ENCODE measurements at places on chromosomes 6 and 20.
A peak's percentile ranks its signal among the peaks of the same experiment; 100 is the strongest.

GRCh38 chr6:45990162-45990561 lies 25.5 kb downstream of the CLIC5 start:
- no peak for DNase-seq

DNA sequence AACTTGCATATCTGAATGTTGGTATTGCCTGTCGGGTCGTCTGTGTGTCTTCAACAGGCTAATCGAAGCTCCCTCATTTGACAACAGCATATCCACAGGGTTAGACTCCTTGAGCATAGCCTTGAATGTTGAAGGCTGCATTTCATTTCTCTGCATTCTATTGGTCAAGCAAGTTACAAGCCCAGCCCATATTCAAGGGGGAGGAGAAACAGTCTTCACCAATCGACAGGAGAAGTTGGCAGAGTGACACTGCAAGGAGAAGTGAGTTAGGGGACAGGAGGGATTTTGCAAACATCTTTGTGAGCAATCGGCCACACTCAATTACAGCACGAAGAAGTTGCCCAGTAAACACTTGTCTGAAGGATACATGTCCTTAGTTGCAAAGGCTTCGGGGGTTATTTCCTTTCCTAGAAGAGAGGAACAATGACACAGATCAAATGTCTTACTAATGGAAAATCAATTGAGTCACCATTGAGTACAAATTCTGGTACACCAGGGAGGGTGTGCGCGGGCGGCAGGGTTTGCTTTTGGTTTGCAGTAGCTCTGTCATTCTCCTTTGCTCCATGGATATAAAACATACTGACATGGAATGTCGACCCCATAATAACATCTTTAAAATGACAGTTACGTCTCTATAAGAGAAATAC lies 60.6 kb upstream of the NT5E start:
- DNase-seq, result no peak

GRCh38 chr6:166786704-166787293 lies 159.7 kb upstream of the RPS6KA2 start:
- DNase-seq, result peak; percentile 67

DNA sequence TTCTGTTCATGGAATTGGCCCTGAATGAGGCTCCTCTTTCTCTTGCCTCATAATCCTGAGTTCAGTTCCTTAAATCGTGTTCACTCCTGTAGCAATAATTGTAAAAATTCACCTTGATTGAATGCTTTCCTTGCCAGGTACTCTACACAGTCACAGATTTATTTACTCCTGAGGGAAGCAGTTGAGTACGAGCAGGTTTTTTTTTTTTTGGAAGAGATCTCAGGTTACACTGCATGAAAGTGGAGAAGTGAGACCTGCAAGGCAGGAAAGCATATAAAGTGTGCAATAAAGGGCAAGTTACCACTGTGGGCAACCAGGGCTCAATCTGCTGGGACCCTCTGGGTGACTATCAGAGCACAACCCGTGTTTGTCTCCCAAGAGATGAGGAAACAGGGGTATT lies 93.0 kb upstream of the DOK5 start:
- no peak for DNase-seq

DNA sequence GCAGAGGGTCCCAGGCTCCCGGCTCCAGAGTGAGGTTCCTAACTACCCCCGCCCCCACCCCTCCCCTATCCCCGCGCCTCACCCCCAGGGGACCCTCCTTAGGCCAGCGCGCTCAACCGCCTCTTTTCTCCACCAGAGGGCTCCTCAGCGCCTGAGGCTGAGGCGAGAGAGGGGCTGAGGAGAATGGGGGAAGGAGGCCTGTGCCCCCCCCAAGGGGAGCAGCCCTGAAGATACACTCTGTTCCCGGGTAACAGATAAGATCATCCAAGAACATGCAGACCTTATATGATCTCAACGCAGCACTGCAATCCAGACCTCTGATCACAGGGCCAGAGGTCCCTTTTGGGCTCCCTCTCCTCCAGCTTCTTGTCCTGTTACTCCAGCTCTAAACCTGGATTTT lies 43.3 kb upstream of the MRPS10 start:
- DNase-seq, result no peak

DNA sequence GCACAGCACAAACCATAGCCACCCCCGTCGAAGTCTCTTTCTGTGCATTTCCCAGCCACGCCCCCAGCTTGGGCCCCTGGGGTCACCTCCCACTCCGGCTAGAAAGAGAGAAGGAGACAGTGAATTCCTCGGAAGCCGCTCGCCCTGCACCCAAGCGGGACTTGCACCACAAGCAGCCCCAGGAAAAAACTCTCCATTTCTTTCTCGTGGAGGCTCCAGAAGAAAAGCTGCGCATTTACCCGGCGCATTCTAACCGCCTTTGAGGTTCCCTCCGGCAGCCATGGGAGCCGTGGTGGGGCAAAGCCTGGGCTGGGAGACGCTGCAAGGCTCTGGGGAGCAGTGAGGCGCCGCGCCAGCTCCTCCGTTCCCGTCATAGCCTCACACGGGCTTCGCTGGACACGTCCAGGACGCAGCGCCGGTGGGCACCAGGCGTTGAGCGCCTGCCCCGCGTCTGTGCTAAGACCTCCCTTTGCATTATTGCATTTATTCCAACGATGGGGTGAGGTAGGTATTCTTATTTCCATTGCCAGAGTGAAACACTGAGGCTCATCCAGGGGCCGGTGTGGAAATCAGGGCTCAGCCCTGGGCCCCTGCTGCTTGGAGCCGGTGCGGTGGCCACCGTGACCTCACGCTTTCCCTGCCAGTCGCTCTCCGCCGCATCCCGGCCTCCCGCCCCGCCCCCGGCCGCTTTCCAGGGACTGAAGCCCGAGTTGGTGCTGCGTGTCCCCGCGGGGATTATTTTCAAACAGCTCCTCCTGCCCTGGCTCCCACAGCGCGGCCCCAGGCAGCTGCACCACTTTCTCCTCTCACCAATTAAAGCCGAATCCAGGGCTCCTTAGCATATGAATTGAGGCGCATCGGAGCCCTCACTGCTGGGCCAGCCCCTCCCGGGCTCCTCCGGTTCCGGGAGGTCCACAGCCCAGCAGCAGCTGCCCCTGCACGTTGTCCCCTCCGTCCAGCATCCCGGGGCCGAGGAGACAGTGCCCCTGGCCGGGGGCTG lies 148.3 kb upstream of the AFDN start:
- DNase-seq, result no peak

- no peak for DNase-seq
These were observed 111.9 kb downstream of the TBX18 start for GRCh38 chr6:84652356-84653026.

DNA sequence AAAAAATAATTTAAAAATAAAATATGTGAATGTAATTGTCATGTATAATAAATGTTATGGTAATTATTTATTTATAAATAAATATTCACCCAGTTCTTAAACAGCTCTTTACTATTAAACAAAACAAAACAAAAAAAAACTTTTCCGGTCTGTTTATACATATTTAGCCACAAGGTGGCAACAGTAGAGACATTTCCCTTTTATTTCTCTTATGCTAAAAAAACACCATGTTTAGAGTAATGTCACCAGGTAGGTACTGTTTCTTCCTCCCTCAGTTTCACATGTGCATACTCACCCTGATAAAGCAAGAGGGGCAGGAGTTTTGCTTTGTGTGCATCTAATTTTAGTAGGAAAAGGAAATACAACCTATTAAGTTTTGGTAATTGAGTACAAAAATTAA lies 610.4 kb upstream of the IMPG1 start:
- DNase-seq, result peak; percentile 43

- DNase-seq, result no peak
These were observed 713.0 kb upstream of the MARCKS start for GRCh38 chr6:113144117-113144516.

DNA sequence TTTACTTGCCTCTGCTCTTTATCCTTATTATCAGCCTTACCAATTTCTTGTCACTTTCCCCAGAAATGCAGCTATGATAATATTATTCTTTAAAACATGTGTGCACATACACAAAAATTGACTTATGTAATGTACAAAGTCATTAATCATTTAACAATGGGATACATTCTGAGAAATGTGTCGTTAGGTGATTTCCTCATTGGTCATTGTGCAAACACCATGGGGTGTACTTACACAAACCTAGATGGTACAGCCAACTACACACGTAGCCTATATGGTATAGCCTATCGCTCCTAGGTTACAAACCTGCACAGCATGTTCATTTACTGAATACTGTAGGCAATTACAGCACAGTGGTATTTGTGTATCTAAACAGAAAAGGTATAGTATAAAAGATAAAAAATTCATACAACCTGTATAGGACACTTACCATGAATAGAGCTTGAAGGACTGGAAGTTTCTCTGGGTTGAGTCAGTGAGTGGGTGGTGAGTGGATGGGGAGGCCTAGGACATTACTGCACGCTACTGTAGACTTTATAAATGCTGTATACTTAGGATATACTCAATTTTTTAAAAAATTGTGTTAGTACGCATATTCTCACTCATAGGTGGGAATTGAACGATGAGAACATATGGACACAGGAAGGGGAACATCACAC lies 56.9 kb downstream of the HIVEP1 start:
- DNase-seq, result no peak

DNA sequence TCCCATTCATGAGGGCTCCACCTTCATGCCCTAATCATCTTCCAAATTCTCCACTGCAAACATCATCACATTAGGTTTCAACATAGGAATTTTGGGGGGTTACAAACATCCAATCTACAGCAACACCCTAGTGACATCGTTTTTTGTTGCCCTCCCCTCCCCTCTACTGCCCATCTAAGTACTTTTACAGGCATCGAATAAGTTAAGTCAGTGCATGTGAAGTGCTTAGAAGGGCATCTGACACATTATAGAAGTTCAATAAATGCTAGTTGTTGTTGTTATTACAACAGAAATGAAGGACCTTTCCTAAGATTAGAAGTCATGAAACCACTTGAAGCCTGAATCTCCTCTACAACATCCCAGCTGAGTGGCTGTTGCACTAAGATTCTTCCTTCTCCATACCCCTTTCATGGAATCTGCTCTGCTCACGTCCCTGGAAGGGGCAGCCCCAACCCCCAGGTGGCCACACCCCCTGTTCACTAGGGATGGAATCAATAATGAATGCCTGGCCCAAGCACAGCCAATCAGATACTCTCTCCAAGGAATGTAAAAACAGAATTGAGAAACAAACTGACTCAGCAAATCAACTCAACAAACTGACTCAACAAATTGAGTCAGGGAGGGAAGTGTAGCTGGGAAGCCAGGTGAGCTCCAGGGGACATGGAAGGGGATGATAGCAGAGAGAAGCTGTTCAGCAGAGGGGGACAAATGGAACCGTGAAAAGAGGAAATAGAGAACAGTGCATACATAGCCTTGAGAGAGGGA lies 3.9 kb upstream of the LRP11 start:
- DNase-seq, result no peak

GRCh38 chr6:15464211-15464725 lies 198.6 kb downstream of the DTNBP1 start:
- DNase-seq, result peak; percentile 7

GRCh38 chr20:2162125-2162822 lies 60.6 kb downstream of the STK35 start:
- no peak for DNase-seq

DNA sequence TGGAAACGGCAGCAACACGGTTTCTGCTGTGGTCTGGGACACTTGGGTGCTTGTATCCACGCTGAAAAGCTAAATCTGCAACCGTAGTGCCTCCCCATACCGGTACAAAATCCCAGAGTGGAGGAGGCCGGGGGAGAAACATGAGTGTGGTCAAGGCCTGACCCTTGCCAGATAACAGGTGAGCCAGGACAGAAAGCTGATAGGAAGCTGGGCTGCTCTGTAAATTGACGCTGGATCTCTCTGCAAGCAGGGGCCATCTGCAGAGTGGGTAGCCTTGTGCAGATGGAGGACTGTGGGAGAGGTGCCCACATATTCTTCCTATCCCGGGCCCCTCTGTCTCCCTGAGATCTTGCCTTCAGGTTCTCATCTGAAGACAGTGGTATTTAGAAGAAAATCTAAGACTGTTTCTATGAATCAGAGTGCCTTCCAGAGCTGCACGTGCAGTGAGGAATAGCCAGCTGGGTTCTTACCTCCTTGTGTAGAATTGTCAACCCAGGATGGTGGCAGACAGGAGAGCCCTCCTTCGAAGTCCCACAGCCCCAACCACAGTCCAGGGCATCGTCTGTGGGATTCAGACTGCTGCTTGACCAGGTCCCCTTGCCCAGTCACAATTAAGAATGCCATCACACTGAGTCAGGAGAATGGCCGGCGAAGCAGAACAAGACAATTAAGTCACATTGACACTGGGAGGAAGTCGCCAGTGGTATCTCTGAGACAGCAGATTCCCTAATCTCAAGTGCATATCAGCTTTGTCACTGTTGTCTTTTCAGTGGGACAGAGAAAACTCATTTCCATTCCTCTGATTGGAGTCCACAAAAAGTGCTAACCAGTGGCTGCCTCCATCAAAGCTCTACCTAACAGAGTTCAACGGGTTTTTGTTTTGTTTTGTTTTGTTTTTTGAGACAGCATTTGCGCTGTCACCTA lies 100.0 kb upstream of the RIPOR2 start:
- DNase-seq, result no peak

DNA sequence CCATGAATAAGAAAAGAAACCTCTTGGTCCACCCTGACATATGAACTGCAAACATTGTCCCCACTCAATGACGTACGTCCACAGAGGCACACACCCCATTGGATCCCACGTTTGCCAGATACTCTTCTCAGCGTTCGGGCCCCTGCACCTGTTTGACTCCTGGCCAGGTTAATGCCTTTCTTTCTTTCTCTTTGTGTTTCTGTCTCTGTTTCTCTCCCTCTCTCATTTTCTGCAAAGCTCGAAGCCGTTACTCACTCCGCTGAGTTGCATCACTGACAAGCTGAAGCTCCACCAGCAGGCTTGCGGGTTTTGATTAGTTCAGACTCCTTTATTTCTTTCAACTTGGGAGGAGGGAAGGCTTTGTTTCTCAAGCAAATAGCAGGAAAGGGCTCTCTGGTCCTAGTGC lies 135.5 kb upstream of the SUPT3H start:
- DNase-seq, result no peak

DNA sequence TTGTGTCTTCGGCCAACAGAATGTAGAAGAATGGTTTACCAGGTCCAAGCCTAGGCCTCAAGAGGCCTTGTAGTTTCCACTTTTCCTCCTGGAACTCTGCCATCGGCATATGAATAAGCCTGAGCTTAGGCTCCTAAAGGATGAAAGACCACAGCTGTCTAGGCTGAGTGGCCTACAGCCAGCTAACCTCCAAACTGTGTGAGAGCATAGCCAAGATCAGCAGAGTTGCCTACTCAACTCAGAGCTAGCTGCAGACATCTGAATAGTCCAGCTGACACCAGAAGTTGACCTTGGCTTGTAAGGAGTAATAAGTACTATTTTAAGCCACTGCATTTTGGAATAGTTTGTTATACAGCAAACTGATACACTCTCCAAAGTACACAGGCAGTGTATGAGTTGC lies 52.6 kb upstream of the SMIM29 start:
- DNase-seq, result no peak

GRCh38 chr6:155510879-155511278 lies 55.2 kb upstream of the NOX3 start:
- DNase-seq, result no peak

- no peak for DNase-seq
These were observed 406.9 kb downstream of the CDH26 start for GRCh38 chr20:60365064-60365666.

All from LoVo (cell line).